ENCODE measurements at places on chromosomes 1 and 21. TPM values are rescaled to one million over a fixed set of nuclear protein-coding genes. Genes with fewer than 3 reads are reported as not detected.

Gene S100A14
- total RNA-seq, result 0.36 TPM

Gene CR2
- not detected for total RNA-seq

Gene TMPRSS2
- total RNA-seq, result not detected

Gene PERM1
- not detected for total RNA-seq

- DNase-seq, result peak; percentile 85
- peaks cover 6% of the 10 kb centered on the region for H3K36me3 ChIP-seq
- peak overlapping the region; percentile 3 for H3K27ac ChIP-seq
- H3K4me3 ChIP-seq, result peak overlapping the region; percentile 80
Measured at GRCh38 chr1:53326598-53327181, 1.2 kb downstream of the LRP8 start.

DNA sequence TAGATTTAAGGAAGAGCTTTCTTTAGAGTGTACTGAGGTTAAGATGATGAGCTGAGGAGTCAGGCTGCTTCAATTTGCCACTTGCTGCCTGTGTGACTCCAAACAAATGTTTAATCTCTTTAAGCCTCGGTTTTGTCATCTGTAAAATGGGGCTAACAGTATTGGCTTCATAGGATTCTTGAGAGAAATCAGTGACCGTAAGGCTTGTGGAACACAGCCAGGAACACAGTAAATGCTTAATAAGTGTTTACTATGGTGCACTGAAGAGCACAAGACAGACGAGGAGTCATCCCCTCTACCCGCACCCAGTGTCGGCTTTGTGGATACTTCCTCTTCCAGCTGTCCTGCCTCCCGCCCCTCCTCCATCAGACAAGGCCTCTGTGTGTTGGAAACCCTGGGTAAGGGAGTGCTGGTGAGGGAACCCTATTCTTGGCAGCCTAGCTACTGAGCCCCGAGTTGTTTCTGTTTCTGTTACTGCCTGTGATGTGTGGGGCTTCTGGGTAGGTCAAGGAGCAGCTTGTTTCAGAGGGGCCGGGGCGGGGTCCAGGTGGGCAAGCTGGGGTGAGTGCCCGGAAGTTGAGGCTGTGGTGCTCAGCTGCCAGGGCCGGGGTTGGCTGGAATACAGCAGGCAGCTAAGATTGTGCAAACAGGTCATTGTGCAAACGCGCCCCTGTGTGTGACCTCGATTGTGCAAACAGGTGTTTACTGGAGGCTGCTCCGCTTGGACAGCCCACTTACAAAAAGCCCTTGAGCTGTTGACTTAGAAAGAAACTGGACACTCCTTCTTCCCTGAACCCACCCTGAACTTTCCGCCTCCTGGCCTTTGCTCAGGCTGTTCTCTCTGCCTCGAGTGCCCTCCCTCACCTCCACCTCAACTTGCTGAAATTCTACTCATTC, 4.0 kb upstream of the CSF3R start:
- H3K4me3 ChIP-seq, result no peak overlapping the region
- H3K27me3 ChIP-seq, result peaks cover 17% of the 10 kb centered on the region
- H3K36me3 ChIP-seq, result no peaks in the 10 kb centered on the region
- peak; percentile 36 for DNase-seq

DNA sequence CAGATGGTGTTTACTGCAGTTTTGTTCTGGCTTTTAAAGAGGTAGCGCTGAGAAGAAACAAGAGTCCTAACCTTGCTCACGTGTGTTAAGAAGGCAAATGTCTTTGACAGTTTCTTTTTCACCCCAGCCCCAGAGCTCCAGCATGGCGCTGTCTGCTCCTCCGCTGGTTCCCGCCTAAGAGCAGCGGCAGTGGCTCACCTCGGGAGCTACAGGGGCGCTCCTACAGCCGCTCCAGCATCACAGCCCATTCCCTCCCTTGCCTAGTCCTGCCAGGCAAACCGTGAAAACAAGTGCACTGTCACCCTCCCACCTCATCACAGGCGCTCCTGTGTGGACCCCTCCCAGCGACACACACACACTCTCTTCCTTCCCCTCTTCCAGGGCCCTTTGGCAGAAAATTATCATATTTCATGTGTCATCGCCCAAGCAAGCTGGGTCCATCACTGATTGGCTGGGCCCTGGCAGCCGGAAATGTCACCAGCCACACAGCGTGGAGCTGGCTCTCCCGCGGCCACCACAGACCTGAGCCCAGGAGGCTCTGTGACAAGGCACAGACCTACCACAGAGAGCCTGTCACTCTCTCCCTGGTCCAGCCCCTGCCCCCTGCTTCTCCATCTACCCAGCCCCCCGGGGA, 1.2 kb upstream of the HIVEP3 start:
- H3K27ac ChIP-seq, result no peak overlapping the region
- peak overlapping the region; percentile 25 for H3K4me3 ChIP-seq
- no peaks in the 10 kb centered on the region for H3K36me3 ChIP-seq
- peaks cover 11% of the 10 kb centered on the region for H3K4me1 ChIP-seq
- DNase-seq, result peak; percentile 61
- no peaks in the 10 kb centered on the region for H3K27me3 ChIP-seq

GRCh38 chr1:25197235-25197975, 34.9 kb downstream of the SYF2 start:
- peaks cover 23% of the 10 kb centered on the region for H3K4me1 ChIP-seq
- no peak overlapping the region for H3K27ac ChIP-seq
- DNase-seq, result peak; percentile 68

- no peaks in the 10 kb centered on the region for H3K36me3 ChIP-seq
- H3K27me3 ChIP-seq, result no peaks in the 10 kb centered on the region
- H3K4me1 ChIP-seq, result peaks cover 6% of the 10 kb centered on the region
- peak; percentile 91 for DNase-seq
Measured at GRCh38 chr1:99963041-99963795, 6.6 kb upstream of the SLC35A3 start.

Measured in osteoblast (primary cell).